ENCODE measurements at places on chromosomes 13 and 19.

DNA sequence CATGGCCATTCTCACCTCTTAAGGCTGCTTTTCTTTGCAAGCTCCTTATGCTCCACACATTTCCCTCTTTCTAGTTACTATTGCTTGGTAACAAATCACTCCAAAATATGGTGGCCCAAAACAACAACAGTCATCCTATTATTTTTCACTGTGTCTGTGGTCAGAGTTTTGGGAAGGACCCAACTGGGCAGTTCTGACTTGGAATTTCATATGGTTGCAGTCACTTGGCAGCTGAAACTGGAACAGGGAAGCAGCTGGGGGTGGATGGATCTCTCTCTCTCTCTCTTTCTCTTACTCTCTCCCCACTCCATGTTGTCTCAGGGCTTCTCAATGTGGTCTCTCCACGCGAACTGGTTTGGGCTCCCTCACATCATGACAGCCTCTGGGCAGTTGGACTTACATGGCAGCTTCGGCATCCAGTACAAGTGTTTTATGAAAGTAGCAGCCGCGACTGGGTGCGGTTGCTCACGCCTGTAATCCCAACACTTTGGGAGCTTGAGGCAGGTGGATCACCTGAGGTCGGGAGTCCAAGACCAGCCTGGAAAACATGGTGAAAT is 39.6 kb downstream of the NUMBL start:
- DNase-seq: no peak

DNA sequence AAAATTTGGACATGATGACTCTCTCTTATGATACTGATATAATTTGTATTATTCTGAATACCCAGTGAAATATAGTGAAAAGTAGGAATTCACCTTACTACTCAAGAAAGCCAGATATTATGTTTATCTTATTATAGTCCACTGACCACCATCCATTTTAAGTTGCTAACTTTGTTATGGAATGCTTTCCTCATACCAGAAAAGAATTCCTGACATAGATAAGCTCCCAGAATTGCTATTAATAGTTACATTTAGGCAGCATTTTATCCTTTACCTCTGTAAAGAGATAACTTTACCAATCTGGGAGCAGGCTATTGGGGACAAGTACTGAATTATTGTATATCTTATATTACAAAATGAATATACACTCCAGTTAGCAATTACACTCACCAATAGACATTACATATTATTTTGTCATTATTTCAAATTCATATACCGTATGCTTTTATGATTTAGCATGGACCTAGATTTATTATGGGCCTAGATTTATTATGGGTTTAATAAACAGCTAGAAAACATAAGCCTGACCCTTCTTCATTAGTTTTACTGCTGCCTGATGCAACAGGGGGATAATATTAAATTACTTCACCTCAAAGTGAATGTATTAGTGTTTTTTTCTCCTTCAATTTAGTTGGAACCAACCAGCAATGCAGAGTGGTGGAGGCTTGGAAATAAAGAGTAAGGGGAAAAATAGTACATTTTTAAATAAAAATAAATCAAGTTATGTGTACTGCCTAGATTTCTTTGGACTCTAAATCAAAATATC is 1886.1 kb downstream of the PCDH9 start:
- no peak for DNase-seq

- no peak for DNase-seq
These were observed 9.0 kb downstream of the IRGC start for GRCh38 chr19:43724896-43725295.

- DNase-seq: no peak
These were observed 80.4 kb downstream of the INSR start for GRCh38 chr19:7213628-7214323.

- no peak for DNase-seq
These were observed 7.9 kb upstream of the F10 start for GRCh38 chr13:113114511-113115362.

- DNase-seq: no peak
These were observed 5.7 kb downstream of the PALM3 start for GRCh38 chr19:14056069-14056666.

DNA sequence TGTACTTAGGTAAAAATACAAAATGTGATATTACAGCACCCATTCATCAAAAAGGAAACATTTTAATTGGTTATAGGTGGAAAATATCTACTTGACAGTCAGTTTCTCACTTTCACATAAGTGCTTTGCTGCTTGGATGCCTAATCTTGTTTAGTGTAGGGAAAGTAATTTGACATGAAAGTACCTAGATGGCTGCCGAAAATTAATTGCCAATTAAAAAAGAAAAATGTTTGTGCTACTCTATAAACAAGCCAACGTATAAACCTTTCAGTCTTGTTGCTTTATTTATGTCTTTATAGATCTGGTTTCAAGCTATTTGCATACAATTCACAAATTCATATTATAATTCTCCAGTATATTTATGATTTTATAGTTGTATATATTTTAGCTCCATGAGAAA is 729.9 kb downstream of the DACH1 start:
- DNase-seq: no peak

DNA sequence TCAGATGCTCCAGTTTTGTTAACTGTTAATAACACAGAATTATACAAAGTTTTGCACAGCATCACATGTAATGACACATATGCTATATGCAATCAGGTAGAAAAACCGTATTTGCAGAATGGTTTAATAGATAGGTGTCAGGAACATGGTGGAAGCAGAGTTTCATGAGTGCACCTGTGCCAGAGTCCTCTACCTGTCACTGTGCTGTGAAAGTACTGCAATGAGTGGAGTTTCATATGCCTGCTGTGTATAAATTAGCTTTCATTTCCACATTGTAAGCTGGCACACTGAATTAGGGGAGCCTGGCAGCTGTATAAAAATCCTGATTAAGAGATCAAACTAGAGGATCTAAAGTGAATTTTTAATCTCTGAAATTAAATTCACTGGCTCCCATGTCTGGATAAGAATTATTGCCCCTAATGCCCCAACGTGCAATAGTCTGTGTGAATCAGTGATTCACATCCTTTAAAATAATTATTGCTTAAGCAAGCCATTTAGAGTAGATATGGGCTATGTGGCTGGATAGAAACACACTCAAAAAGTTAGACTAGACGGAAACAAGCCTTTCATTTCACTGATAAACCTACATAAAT is 8.5 kb upstream of the EEF1AKMT1 start:
- DNase-seq: no peak

GRCh38 chr13:84867246-84867645 is 932.0 kb downstream of the SLITRK6 start:
- no peak for DNase-seq

DNA sequence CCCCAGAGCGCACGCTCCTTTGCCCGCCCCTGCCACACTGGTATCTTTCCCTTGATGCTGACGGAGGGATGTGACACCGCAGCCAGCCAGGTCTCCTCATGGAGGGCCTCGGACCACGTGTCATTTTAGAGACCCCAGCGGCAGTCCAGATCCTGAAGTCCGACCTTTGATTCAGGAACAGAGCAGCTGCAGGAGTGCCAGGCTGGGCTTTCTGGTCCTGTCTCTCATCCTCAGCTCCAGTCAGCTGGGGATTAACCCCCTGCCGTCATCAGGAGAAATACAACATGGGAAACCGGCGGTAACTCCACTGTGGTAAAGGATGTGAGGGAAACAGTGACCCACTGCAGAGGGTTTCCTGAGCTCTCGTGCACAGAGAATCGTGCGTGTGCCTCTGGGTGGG is 140.6 kb downstream of the SIPA1L3 start:
- DNase-seq: no peak

- DNase-seq: no peak
These were observed 68.9 kb downstream of the FGF9 start for GRCh38 chr13:21739771-21740170.

GRCh38 chr13:53100394-53101063 is 71.9 kb downstream of the OLFM4 start:
- no peak for DNase-seq

GRCh38 chr13:23703246-23703860 is 133.1 kb downstream of the TNFRSF19 start:
- DNase-seq: no peak

GRCh38 chr13:50334115-50334778 is 319.0 kb downstream of the KCNRG start:
- DNase-seq: no peak

DNA sequence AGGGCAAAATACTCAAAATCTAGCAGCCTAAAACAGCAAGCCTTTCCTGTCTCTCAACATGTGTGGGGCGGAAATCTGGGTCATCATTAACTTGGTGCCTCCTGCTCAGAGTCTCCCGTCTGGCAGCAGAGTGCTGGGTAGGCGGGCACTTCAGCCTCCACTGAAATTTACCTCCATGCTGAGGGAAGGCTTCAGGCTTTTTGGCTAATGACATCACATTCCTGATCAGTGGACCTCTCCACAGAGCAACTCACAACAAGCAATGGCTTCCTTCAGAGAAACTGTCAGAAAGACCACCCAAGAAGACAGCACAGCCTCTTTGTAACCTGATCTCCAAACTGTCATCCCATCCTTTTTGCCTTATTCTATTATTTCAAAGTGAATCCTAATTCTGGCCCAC is 1109.0 kb downstream of the UQCRFS1 start:
- DNase-seq: no peak

- no peak for DNase-seq
These were observed 36.0 kb downstream of the KEAP1 start for GRCh38 chr19:10467104-10467706.

GRCh38 chr19:46487802-46488445 is 7.7 kb downstream of the PNMA8B start:
- peak; percentile 66 for DNase-seq

GRCh38 chr19:18461471-18461870 is 23.5 kb upstream of the ISYNA1 start:
- no peak for DNase-seq

- no peak for DNase-seq
These were observed 759.0 kb downstream of the SLITRK6 start for GRCh38 chr13:85040215-85040614.

DNA sequence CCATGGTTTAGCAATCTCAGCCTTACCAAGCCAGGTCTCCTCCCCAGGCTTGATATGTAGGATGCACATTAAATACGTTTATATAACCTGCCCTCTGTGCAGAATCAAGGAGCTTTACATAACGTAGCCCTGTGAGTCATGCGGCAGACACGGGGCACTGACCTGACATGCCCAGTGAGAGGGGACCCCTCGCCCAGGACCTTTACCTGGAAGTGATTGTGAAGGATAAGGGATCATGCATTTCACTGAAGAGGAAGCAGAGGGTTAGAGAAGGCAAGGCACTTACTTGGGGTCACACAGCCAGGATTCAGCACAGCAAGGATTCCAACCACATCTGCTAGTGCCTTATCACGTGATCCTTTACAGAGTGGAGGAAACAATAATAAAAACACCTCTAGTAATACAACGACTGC is 18.9 kb upstream of the FOSB start:
- DNase-seq: no peak

GRCh38 chr19:1004204-1004802 is 4.1 kb downstream of the GRIN3B start:
- DNase-seq: no peak

- no peak for DNase-seq
These were observed 1525.6 kb upstream of the PRR20A start for GRCh38 chr13:55615081-55615480.

DNA sequence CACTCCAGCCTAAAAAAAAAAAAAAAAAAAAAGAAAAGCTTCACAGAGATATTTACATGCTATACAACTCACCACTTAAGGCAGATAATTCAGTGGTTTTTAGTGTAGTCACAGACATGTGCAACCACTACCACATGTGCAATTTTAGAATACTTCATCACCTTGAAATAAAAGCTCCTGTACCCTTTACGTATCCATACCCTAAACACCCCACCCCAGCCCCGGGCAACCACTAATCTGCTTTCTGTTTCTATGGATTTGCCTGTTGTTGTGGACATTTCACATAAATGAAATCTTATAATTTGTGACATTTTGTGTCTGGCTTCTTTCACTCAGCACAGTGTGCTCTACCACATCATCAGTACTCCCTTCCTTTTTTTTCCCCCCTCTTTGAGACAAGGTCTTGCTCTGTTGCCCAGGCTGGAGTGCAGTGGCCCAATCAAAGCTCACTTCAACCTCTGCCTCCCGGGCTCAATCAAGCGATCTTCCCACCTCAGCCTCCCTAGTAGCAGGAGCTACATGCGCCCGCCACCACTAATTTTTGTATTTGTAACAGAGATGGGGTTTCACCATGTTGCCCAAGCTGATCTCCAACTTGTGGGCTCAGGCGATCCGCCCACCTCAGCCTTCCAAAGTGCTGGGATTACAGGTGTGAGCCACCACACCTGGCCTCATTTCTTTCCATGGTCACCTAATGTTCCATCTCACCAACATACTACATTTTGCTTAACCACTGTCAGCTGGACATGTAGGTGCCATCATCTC is 4.0 kb downstream of the DDX39A start:
- no peak for DNase-seq

DNA sequence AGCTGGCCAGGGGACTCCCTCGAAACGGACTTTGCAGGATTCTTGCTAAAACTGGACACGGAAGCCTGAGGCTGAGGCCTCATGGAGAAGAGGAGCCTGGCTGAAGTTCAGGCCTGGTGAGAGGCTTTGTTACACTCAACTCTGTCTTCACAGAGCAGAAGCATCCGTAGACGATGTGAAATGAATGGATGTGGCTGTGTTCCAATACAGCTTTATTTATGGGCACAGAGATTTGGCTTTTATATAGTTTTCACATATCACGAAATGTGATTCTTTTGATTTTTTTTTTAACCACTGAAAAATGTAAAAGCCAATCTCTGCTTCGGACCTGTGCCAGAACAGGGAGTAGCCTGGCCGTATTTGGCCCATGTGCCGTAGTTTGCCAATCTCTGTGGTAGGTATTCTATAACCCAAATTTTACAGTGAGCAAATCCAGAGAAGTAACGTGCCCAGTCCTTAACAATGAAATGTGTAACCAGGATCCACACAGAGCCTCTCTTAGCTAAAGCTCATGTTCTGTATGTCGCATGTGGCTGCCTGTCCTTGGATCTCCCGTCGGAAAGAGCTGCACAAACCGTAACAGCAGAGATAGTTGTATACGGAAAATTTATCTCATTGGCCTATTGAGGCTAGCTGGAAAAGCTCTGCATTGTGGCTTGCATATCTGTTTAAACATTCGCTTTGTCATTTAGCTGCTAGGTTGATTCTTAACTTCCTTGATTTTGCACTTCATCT is 171.6 kb upstream of the RNF113B start:
- DNase-seq: no peak

- DNase-seq: no peak
These were observed 33.9 kb downstream of the OXGR1 start for GRCh38 chr13:96960379-96960778.

DNA sequence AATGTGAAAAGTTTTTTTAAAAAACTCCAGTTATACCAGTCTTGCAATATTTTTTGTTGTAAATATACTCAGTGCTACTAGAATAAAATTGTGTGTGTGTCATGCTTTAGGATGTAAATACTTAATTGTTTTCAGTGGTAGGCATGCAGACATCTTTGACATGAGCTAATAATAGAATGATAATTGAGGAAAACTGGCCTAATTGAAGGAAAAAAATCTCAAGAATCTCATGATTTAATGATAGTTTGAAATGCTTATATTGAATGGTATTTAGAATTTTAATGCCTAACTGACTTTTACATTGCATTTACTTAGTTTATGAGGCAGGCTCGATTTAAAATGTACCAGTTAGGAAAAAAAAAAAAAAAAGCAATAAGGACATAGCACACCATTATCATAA is 3.2 kb upstream of the MAB21L1 start:
- DNase-seq: no peak
